ENCODE measurements at places on chromosomes 13 and 19. TPM values are rescaled to one million over a fixed set of nuclear protein-coding genes. Genes with fewer than 3 reads are reported as not detected.

- H3K4me3 ChIP-seq = no peak overlapping the region
- H3K27ac ChIP-seq = no peak overlapping the region
- ATAC-seq = no peak
- H3K27me3 ChIP-seq = peaks cover 12% of the 10 kb centered on the region
- no peaks in the 10 kb centered on the region for H3K4me1 ChIP-seq
Measured at GRCh38 chr13:29709407-29710069, 114.0 kb upstream of the SLC7A1 start.

DNA sequence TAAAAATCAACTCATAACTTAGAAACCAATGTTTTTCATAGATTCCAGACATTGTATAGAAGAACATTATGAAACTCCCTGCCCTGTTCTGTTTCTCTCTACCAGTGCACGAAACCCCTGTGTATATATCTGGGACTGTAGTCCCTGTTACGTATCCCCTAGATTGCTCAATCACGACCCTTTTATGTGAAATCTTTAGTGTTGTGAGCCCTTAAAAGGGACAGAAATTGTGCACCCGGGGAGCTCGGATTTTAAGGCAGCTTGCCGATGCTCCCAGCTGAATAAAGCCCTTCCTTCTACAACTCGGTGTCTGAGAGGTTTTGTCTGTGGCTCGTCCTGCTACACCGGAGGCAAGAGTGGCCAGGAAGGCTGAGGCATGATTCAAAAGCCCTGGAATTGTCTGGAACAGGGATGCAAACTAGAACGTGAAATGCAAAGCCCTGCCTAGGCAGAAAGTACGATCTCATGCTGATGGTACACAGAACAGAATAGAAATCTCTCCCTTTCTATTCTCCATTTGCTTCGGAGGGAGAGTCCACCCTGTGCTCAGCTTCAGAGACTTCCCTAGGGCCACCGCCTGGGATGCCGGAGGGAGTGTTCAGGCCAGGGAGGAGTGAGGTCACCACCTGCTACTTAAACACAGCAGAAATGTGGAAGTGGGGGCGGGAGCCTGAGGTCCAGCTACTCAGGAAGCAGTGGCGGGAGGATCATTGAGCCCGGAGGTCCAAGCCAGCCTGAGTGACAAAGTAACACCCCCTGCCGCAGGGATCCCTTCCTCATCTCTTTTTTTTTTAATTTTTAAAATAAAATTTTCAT lies 758 bp upstream of the ZNF888 start:
- no peak for ATAC-seq
- H3K4me3 ChIP-seq = peak overlapping the region; percentile 73
- no peak overlapping the region for H3K27ac ChIP-seq
- peaks cover 11% of the 10 kb centered on the region for H3K4me1 ChIP-seq

- H3K27ac ChIP-seq = no peak overlapping the region
- peaks cover 3% of the 10 kb centered on the region for H3K27me3 ChIP-seq
- ATAC-seq = no peak
- H3K4me3 ChIP-seq = no peak overlapping the region
- no peaks in the 10 kb centered on the region for H3K36me3 ChIP-seq
Measured at GRCh38 chr13:105474983-105475610, 1060.4 kb downstream of the EFNB2 start.

GRCh38 chr13:98685146-98685545 lies 67.3 kb downstream of the SLC15A1 start:
- no peaks in the 10 kb centered on the region for H3K4me1 ChIP-seq
- ATAC-seq = no peak
- H3K4me3 ChIP-seq = no peak overlapping the region
- H3K27ac ChIP-seq = no peak overlapping the region
- no peaks in the 10 kb centered on the region for H3K36me3 ChIP-seq

The FBXO17 gene
- total RNA-seq = 0.21 TPM

GRCh38 chr13:90414691-90415596 lies 932.5 kb upstream of the MIR17HG start:
- no peaks in the 10 kb centered on the region for H3K27me3 ChIP-seq
- no peak for ATAC-seq
- H3K4me3 ChIP-seq = no peak overlapping the region
- no peak overlapping the region for H3K27ac ChIP-seq

The MBD3L1 gene
- total RNA-seq = not detected

DNA sequence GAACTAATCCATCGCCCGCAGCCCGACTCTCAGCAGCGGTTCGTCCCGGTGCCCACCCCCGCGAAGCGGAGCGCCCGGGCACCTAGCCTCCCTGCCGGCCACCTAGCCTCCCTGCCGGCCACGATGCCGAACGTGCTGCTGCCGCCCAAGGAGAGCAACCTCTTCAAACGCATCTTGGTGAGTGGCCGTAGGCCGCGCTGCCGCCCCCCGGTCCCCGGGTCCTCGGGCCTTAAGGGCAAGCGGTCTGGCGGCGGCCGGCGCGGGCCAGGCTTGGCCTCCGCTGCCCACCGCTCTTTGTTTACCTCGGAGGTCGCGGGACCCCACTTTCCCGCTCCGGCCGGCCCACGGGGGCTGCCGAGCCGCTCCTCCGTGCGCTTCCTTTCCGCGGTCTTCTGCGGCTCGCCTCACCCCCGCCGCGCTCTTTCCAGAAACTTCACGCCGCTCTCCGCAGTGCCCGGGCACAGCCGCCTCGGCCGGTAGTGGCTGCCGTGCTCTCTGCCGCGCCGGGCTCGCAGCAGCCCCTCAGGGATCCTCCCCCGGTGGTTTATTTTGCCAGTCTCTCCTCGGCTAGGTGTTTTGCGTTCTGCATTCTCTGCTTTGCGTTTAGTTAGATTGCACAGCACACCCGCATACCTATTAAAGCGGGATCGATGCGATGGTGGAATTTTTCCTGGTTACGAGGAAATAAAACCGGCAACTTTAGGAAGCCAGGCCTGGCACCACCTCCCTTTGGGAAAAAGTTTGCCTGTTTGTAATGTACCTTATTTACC lies 524 bp downstream of the NAA16 start:
- ATAC-seq = peak; percentile 57
- H3K36me3 ChIP-seq = peaks cover 13% of the 10 kb centered on the region
- peak overlapping the region; percentile 98 for H3K4me3 ChIP-seq
- H3K27me3 ChIP-seq = no peaks in the 10 kb centered on the region
- H3K27ac ChIP-seq = peak overlapping the region; percentile 93

GRCh38 chr13:49833402-49833801 lies 40.9 kb upstream of the KPNA3 start:
- no peak overlapping the region for H3K4me3 ChIP-seq
- no peak for ATAC-seq
- H3K27me3 ChIP-seq = peaks cover 5% of the 10 kb centered on the region
- H3K27ac ChIP-seq = no peak overlapping the region
- H3K4me1 ChIP-seq = no peaks in the 10 kb centered on the region
- no peaks in the 10 kb centered on the region for H3K36me3 ChIP-seq

The LGALS4 gene
- total RNA-seq = 1.7 TPM

DNA sequence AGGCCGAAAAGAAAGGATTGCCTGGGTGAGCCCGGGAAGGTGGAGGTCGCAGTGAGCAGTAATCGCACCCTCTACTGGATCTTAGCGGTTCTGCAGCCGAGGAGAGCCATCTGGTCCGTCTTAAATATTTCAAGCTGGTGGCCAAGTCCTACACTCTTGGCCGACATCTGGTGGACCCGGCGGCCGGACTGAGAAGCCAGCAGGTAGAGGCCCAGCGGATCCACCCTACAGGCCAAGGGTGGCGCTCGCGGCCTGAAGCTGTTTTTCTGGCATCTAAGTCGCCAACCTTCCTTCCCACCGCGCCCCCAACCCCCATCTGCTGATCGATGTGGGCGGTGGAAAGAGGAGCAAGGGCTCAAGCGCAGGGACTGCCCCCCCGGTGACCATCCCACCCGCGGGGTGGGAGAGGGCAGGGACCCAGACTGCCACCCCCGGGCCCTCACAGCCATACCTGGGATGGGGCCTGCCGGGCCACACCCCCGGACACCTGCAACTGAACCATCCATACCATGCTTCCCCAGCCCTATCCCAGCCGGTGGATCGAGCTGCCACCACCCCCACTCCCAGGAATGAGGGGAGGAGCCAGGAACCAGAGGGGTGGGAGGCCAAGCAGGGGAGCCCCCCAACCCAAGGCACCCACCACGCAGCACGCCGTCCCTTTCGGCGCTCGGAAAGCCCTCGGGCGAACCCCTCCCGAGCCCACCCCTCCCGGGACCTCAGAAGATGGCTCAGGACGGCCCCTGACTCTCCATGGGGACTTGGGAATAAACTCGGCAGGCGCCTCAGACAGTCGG lies 46.3 kb upstream of the ZNF730 start:
- H3K36me3 ChIP-seq = no peaks in the 10 kb centered on the region
- peaks cover 47% of the 10 kb centered on the region for H3K27me3 ChIP-seq
- ATAC-seq = no peak
- H3K4me3 ChIP-seq = no peak overlapping the region
- no peak overlapping the region for H3K27ac ChIP-seq
- no peaks in the 10 kb centered on the region for H3K4me1 ChIP-seq

DNA sequence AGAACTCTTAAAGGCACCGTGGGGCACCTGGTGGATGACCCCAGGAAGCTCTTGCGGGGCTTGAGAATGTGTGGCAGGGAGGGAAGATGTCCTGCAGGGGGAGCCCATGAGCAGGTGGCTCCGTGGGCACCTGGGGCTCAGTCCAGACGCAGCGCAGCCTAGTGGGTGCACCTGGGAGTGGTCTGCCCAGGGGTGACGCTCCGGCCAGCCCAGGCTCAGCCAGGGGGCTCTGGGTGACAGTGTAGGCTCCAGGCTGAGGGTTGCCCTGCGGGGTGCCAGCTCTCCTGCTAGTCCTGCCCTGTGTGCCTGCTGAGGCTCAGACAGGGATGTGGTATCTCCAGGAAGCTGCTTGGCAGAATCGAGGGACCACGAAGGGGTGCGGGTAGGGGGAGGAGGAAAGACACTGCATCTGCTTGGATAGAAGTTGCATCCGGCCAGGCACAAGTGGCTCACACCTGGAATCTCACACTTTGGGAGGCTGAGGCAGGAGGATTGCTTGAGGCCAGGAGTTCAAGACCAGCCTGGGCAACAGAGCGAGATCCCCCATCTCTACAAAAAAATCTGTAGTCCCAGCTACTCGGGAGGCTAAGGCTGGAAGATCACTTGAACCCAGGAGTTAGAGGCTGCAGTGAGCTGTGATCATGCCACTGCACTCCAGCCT lies 15.0 kb upstream of the PGLS start:
- no peak overlapping the region for H3K4me3 ChIP-seq
- no peak overlapping the region for H3K27ac ChIP-seq
- peak; percentile 99 for ATAC-seq
- H3K36me3 ChIP-seq = no peaks in the 10 kb centered on the region

The KLF1 gene
- total RNA-seq = 0.61 TPM

DNA sequence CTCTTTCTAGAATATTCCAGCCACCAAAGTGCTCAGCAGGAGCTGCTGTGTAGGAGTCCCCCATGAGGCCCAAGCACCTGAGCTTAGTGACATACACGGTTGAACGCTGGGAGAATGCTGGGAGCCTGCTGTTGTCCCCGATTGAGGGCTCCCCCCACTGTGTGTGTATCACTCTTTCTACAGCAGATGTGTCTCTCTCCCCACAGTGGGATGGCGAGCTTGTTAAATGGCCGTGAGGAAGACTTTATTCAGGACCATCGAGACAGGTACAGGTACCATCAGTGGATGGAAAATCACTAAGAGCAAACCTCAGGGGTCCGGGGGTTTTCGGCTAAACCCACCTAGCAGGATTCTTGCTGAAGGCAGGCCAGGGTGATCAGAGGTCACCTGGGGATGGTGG lies 22.7 kb downstream of the EPN1 start:
- H3K4me1 ChIP-seq = no peaks in the 10 kb centered on the region
- H3K36me3 ChIP-seq = peaks cover 71% of the 10 kb centered on the region
- no peak overlapping the region for H3K4me3 ChIP-seq
- H3K27ac ChIP-seq = no peak overlapping the region
- H3K27me3 ChIP-seq = no peaks in the 10 kb centered on the region

DNA sequence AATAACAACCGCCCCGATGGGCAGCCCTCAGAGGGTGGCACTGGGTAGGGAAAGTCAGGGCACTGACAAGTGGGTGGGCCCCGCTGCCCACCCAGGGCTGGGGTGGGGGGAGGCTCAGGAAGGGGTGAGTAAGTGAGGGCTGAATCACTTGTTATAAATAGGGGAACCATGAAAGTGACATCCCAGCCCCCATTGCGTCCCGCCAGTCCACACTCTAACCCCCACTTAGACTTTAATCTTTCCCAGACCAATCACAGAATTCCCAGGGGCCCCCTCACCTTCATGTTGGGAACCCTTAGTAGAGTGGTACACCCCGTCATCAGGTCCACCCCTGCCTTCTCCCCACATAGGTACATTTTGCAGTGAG lies 37.0 kb upstream of the NANOS3 start:
- H3K4me3 ChIP-seq = peak overlapping the region; percentile 87
- peak; percentile 25 for ATAC-seq
- peak overlapping the region; percentile 96 for H3K27ac ChIP-seq

The MYADM gene
- total RNA-seq = 48.8 TPM

- no peak overlapping the region for H3K27ac ChIP-seq
- no peak overlapping the region for H3K4me3 ChIP-seq
- H3K4me1 ChIP-seq = no peaks in the 10 kb centered on the region
- H3K36me3 ChIP-seq = no peaks in the 10 kb centered on the region
Measured at GRCh38 chr19:56875717-56876116, 35.2 kb upstream of the PEG3 start.

- H3K4me3 ChIP-seq = no peak overlapping the region
- H3K36me3 ChIP-seq = peaks cover 35% of the 10 kb centered on the region
- peak overlapping the region; percentile 39 for H3K27ac ChIP-seq
- no peak for ATAC-seq
- H3K27me3 ChIP-seq = no peaks in the 10 kb centered on the region
- H3K4me1 ChIP-seq = no peaks in the 10 kb centered on the region
Measured at GRCh38 chr19:42412227-42412626, 15.0 kb downstream of the LIPE start.

The SEMA6B gene
- 0.05 TPM for total RNA-seq

The FOXA3 gene
- total RNA-seq = 0.32 TPM

The SULT2A1 gene
- total RNA-seq = not detected

- no peaks in the 10 kb centered on the region for H3K27me3 ChIP-seq
- no peak overlapping the region for H3K27ac ChIP-seq
- no peaks in the 10 kb centered on the region for H3K36me3 ChIP-seq
Measured at GRCh38 chr19:20278342-20278741, 111.3 kb downstream of the ZNF486 start.

GRCh38 chr19:46090444-46090843 lies 34.0 kb downstream of the IGFL3 start:
- H3K4me1 ChIP-seq = no peaks in the 10 kb centered on the region
- H3K27ac ChIP-seq = no peak overlapping the region
- no peaks in the 10 kb centered on the region for H3K36me3 ChIP-seq
- H3K27me3 ChIP-seq = peaks cover 41% of the 10 kb centered on the region

DNA sequence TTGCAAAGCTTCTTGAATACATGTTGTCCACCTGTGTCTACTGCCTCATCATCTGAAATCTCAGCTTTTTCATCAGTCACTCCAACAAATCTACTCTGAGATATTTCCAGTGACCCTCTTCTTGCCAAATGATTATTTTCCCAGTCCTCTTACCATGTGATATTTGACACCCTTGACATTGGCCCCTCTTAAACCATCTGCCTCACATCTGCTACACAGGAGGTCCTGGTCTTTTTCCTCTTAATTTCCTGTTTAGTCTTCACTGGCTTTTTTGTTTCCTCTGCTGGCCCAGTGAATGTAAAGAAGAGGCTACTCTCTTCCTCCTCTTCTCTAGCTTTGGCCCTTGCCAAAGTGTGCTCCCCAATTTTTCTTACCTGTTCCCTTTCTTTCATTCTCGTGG lies 218.7 kb downstream of the DNAJC15 start:
- H3K4me1 ChIP-seq = no peaks in the 10 kb centered on the region
- H3K4me3 ChIP-seq = no peak overlapping the region
- ATAC-seq = no peak
- no peaks in the 10 kb centered on the region for H3K36me3 ChIP-seq
- H3K27ac ChIP-seq = no peak overlapping the region
